Testis (tissue), 5 donors: ENCODE measurements at places on chromosomes 1 and 21. TPM values are rescaled to one million over a fixed set of nuclear protein-coding genes. Genes with fewer than 3 reads are reported as not detected.

Gene ADCY10
- 49.7 TPM for polyA plus RNA-seq

Gene PTCH2
- polyA plus RNA-seq: 15.2 TPM

Gene ST6GALNAC5
- 3.1 TPM for polyA plus RNA-seq

Gene RIIAD1
- 20.5 TPM for polyA plus RNA-seq

Gene ARHGAP30
- polyA plus RNA-seq: 5.4 TPM

GRCh38 chr1:50973875-50974617, 4.0 kb downstream of the CDKN2C start:
- H3K27ac ChIP-seq: no peak overlapping the region
- H3K27me3 ChIP-seq: no peaks in the 10 kb centered on the region
- H3K4me3 ChIP-seq: no peak overlapping the region
- H3K36me3 ChIP-seq: no peaks in the 10 kb centered on the region

GRCh38 chr1:147225193-147225730, at the start of gene FMO5:
TSS of gene FMO5 (minus strand) at chr1:147225339. CDS start at chr1:147225029, 310 bp downstream.
- no peaks in the 10 kb centered on the region for H3K36me3 ChIP-seq
- peaks cover 5% of the 10 kb centered on the region for H3K4me1 ChIP-seq
- peak; percentile 87 for DNase-seq
- no peaks in the 10 kb centered on the region for H3K27me3 ChIP-seq
- peak within 1 kb of the TSS; percentile 72 for H3K4me3 ChIP-seq

DNA sequence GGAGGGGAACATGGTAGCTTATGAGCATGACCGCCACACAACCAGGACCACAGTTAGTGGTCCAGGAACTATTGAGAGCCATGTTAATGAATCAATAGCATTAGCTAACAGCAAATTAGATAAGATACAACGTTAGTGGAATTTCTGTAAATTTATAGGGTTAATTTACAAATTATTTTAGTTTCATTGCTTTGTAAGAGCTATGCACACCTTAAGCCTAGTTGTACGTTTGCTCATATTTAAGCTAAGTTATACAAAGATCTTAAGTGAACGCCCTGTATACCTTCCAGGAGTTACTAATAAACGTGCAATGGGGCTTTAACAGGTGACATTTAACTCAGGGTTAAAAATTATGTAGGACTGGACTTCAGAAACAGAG, 749 bp downstream of the EXOSC10 start:
- no peaks in the 10 kb centered on the region for H3K36me3 ChIP-seq
- H3K4me3 ChIP-seq: peak overlapping the region; percentile 98
- no peaks in the 10 kb centered on the region for H3K27me3 ChIP-seq
- peak overlapping the region; percentile 77 for H3K27ac ChIP-seq
- no peak for DNase-seq

- H3K4me3 ChIP-seq: no peak overlapping the region
- no peaks in the 10 kb centered on the region for H3K4me1 ChIP-seq
- H3K27me3 ChIP-seq: no peaks in the 10 kb centered on the region
- no peak overlapping the region for H3K27ac ChIP-seq
- H3K36me3 ChIP-seq: no peaks in the 10 kb centered on the region
Measured at GRCh38 chr1:207654320-207654719, 9.4 kb downstream of the CR1L start.

GRCh38 chr1:54517496-54517895, 30.5 kb upstream of the ACOT11 start:
- no peaks in the 10 kb centered on the region for H3K27me3 ChIP-seq
- H3K36me3 ChIP-seq: no peaks in the 10 kb centered on the region
- DNase-seq: no peak
- H3K4me3 ChIP-seq: no peak overlapping the region
- H3K27ac ChIP-seq: no peak overlapping the region

DNA sequence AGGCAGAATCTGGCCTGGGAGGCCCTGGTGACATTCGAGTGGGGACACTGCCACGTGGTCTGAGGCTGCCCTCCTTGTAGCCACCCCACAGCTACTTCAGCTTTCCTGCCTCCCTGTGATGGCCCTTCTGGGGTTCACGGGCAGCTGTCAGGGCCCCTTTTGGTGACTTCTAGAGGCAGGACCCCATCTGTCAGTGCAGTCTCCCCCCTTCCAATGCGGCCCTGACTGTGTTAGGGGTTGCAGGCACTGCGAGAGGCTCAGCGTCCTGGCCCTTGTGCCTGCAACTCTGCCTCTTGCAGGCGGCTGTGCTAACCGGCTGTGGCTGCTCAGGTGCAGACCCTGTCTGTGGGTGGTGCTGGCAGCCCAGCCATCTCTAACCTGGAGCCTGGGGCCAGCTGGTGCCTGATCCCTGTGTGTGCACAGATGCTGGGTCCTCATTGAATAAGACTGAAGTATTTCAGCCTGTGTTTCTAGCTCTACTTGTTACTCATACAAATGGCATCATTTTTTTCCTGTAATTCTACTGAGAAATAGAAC, 62.2 kb downstream of the S100B start:
- H3K27me3 ChIP-seq: no peaks in the 10 kb centered on the region
- H3K36me3 ChIP-seq: no peaks in the 10 kb centered on the region
- no peak overlapping the region for H3K27ac ChIP-seq
- no peak overlapping the region for H3K4me3 ChIP-seq

- peak overlapping the region; percentile 15 for H3K27ac ChIP-seq
- DNase-seq: no peak
- H3K27me3 ChIP-seq: no peaks in the 10 kb centered on the region
- H3K4me3 ChIP-seq: no peak overlapping the region
- peaks cover 73% of the 10 kb centered on the region for H3K4me1 ChIP-seq
Measured at GRCh38 chr1:19429611-19430010, 55.7 kb downstream of the CAPZB start.

GRCh38 chr1:40742363-40743061, 41.1 kb upstream of the KCNQ4 start:
- H3K27ac ChIP-seq: no peak overlapping the region
- no peak overlapping the region for H3K4me3 ChIP-seq
- DNase-seq: no peak
- H3K4me1 ChIP-seq: peaks cover 6% of the 10 kb centered on the region

DNA sequence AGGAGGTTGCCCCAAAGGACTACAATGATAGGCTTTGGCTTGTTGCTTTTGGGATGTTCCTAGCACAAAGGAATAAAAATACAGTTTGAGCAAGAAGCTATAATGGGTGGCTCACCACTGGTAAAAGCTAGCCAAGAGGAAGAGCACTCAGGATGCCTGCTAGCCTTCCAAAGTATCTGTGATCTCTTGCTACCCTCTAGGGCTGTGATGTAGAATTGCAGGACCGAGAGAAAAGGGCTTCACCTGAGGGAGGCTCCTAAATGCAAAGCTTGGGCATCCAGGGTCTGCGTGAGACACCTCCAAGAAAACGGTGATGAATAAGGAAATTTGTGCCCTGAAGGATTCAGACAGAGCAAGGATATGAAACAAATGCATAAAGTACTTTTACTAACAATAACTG, 17.7 kb downstream of the IVL start:
- no peak overlapping the region for H3K4me3 ChIP-seq
- no peaks in the 10 kb centered on the region for H3K27me3 ChIP-seq
- H3K4me1 ChIP-seq: no peaks in the 10 kb centered on the region
- H3K27ac ChIP-seq: no peak overlapping the region

GRCh38 chr1:2014741-2015735, 4.1 kb upstream of the GABRD start:
- H3K4me1 ChIP-seq: no peaks in the 10 kb centered on the region
- no peaks in the 10 kb centered on the region for H3K27me3 ChIP-seq
- H3K27ac ChIP-seq: no peak overlapping the region
- no peak for DNase-seq
- no peak overlapping the region for H3K4me3 ChIP-seq
- H3K36me3 ChIP-seq: no peaks in the 10 kb centered on the region

DNA sequence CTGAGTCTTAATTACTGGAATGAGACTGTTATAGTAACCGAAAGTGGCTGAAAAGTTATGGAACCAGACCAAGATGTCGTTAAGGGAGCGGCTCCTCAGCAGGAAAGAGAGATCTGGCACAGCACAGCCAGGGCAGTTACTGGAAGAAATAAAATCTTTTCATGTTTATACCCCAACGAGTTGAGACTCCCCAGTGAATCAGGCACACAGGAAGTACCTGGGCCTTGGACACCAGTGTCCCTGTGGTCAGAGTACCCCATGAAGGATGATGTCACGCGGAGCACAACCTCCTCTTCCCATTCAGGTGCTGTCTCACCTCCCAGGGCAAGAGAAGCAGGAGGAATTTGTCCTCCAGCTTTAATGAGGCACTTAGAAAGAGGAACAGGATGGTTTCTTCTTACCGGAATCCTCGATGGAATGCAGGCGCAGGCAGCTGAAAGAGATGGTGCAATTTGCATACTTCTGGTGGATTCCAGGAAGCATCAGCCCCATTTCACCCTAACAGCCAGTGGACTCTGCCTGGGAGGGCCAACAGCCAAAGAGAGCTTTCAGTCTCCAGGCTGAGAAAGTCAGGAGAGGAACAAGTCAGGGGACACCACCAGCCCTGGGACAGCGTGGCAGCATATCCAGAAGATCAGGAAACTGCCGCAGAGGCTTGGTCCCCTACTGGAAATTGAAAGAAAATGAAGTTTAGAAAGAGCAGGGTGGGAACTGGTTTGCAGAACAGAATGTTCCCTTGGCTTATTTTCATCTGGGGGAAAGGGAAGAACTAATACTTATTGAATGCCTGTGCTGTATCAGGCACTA, 35.9 kb upstream of the CTTNBP2NL start:
- H3K27ac ChIP-seq: peak overlapping the region; percentile 80
- H3K36me3 ChIP-seq: no peaks in the 10 kb centered on the region
- peak; percentile 78 for DNase-seq
- H3K4me1 ChIP-seq: peaks cover 13% of the 10 kb centered on the region
- H3K27me3 ChIP-seq: no peaks in the 10 kb centered on the region

DNA sequence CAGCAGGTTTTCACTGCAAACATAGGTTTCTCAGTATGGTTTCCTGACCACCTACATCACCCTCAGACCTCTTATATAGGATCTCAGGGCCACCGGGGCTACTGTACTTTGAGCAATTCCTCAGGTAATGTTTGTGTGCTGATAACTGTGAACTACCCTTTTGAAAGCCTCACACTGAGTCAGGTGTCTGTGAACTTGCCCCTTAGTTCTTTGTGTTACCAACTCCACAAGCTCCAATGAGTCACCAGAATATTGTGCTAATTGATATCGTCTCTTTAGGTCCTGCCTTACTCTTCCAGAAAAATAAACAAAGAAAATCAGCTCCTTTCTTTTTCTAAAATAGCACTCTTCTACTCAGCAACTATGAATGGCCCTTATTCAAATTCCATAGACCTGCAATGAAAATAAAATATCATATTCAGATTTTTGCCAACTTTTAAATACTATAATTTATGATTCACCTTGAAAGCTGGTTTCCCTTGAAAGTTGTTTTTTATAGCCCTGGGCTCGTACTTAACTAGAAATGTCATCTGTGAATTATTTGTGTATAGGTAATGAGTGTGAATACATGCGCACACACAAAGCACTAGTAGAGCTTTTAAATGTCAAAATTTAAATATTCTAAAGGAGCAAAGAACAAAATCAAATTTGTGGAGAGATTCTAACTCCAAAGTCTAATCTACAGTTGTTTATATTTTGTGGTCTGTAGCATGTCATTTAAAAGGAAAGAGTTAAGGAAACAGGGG, 88.1 kb upstream of the WARS2 start:
- H3K4me1 ChIP-seq: no peaks in the 10 kb centered on the region
- no peaks in the 10 kb centered on the region for H3K27me3 ChIP-seq
- no peak for DNase-seq
- no peak overlapping the region for H3K4me3 ChIP-seq

DNA sequence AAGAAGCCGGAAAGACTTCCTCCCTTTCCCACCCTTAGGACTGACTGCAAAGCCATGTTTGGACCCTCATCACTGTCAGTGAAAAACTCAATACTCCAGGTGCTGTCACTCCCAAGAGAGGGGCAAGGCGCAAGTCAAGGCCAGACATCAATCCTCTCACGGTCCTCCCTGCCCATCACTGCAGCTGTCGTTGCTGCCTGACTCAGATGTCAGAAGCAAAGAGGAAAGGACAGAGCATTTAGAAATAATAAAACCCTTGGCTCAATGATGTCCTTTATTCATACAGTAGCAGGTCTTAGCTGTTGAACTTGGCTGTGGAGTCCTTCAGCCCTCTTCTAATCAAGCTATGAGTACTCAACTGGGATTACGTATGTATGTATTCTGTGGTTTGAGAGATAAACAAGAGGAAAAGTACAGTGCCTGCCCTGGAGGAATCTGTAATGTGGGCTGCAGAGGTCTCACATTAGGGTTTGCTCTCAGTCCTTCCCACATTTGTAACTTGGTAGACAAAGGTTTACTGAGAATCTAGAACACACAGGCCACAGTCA, 13.5 kb downstream of the SUSD4 start:
- no peaks in the 10 kb centered on the region for H3K27me3 ChIP-seq
- no peak overlapping the region for H3K4me3 ChIP-seq
- no peaks in the 10 kb centered on the region for H3K36me3 ChIP-seq
- DNase-seq: no peak
- H3K4me1 ChIP-seq: peaks cover 18% of the 10 kb centered on the region

DNA sequence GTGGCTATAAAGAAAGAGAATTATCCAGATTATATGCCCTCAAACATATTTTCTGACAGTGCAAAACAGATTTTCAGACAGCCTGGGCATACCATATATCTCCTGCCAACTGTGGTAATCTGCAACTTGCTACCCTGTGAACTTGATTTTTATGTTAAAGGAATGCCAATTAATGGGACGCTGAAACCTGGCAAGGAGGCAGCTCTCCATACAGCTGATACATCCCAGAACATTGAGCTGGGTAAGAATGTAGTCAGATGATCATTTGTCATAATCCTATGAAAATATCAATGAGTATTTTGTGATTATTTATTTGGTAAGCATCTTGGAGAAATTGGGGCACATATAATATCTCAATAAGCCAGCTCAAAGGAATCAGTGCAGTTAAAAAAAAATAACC, 124.2 kb downstream of the VPS13D start:
- no peak for DNase-seq
- H3K27me3 ChIP-seq: no peaks in the 10 kb centered on the region
- H3K27ac ChIP-seq: no peak overlapping the region
- no peak overlapping the region for H3K4me3 ChIP-seq
- H3K4me1 ChIP-seq: no peaks in the 10 kb centered on the region

- no peaks in the 10 kb centered on the region for H3K36me3 ChIP-seq
- H3K4me1 ChIP-seq: peaks cover 19% of the 10 kb centered on the region
- H3K4me3 ChIP-seq: no peak overlapping the region
- no peak for DNase-seq
- no peak overlapping the region for H3K27ac ChIP-seq
Measured at GRCh38 chr1:145886816-145887215, 1.1 kb upstream of the ANKRD35 start.

DNA sequence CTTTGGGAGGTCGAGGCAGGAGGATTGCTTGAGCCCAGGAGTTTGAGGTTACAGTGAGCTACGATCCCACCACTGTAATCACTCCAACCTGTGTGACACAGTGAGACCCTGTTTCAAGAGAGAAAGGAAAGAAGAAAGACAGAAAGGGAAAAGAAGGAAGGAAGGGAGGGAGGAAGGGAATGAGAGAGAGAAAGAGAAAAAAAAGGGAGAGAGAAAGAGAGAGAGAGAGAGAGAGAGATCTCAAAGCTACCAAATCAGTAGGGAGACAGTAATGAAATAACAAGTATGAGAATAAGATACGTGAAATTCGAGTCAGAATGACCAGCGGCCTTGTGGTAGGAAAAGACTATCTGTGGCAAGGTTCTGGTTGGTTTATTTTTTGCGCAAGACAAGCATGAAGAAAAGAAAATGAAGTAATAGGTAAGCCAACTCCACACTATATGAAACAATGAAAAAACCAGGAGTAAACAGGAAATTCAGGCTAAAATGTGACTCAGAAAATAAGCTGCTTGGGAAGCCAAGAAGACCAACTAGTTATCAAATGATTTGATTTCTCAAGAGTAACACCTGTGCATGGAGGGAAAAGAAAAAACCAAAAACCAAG, 8.9 kb downstream of the MTF1 start:
- peaks cover 5% of the 10 kb centered on the region for H3K4me1 ChIP-seq
- no peaks in the 10 kb centered on the region for H3K36me3 ChIP-seq
- no peak overlapping the region for H3K4me3 ChIP-seq
- H3K27ac ChIP-seq: no peak overlapping the region

- peaks cover 18% of the 10 kb centered on the region for H3K4me1 ChIP-seq
- H3K27ac ChIP-seq: no peak overlapping the region
- no peak overlapping the region for H3K4me3 ChIP-seq
- no peaks in the 10 kb centered on the region for H3K27me3 ChIP-seq
- DNase-seq: no peak
Measured at GRCh38 chr1:226823643-226824042, 46.8 kb upstream of the PSEN2 start.
